HFFc6 (cell line): ENCODE measurements at places on chromosomes 6 and 20.

DNA sequence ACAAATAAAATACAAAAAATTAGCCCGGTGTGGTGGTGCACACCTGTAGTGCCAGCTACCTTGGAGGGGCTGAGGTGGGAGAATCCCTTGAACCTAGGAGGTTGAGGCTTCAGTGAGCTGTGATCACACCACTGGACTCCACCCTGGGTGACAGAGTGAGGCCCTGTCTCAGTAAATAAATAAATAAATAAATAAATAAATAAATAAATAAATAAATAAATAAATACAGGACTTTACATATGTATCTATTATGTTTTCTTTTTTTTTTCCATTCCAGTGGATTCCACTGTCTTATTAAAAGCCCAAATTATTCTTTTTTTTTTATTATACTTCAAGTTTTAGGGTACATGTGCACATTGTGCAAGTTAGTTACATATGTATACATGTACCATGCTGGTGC is 41.1 kb upstream of the ENPP5 start:
- DNase-seq = no peak

GRCh38 chr20:35001596-35002362 is 46.1 kb downstream of the MYH7B start:
- DNase-seq = no peak

GRCh38 chr6:166626177-166627032 is 646 bp downstream of the RPS6KA2 start:
- no peak for DNase-seq

DNA sequence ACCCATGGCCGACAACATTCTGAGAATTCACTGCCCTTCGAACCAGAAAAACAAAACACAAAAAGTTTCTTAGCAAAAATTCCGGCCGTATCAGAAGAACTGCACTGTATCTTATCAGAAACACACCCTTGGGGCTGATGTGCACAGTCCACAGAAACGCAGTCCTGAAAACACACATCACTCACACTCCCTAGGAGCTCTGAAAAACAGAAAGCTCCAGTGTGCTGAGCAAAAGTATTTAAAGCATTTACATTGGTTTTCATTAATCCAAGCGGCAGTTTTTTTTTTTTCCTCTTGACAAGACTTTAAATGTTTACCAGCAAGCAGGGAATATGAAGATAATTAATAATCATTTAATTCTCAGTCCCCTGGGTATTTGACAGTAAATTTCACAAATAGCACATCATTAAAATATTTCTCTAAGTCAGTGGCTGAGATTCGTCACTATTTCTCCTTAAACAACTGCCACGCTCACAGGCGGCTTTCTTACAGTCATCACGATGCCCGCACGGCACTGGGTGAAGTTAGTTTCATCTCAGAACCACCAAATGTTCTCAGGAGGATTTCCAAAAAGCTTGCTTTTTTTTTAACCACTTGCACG is 13.3 kb downstream of the NFATC2 start:
- peak; percentile 62 for DNase-seq

- no peak for DNase-seq
Measured at GRCh38 chr20:15200147-15200565, 862.7 kb upstream of the FLRT3 start.

DNA sequence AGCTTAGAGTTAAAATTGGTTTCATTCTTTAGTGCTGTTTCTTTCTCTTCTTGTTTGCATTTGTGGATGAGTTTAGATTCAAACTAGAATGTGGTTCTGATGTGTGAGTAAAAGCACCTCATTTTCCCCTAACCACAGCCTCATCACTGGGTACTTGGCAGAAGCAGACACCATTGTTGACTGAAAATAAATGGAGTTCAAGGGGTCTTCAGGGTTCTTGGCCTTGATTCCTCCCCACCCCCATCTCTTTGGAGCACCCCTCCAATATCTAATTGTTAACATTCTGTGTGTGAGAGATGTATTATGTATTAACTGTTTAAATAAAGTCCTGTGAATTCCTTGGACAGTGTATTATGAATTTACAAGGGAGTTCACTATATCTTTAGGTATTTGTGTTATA is 59.6 kb downstream of the JARID2 start:
- DNase-seq = no peak

- no peak for DNase-seq
Measured at GRCh38 chr20:62900692-62901584, 25.4 kb downstream of the DIDO1 start.
